Kidney tubule cell (primary cell): ENCODE measurements at places on chromosomes 6 and 20.
A peak's percentile ranks its signal among the peaks of the same experiment; 100 is the strongest.

DNA sequence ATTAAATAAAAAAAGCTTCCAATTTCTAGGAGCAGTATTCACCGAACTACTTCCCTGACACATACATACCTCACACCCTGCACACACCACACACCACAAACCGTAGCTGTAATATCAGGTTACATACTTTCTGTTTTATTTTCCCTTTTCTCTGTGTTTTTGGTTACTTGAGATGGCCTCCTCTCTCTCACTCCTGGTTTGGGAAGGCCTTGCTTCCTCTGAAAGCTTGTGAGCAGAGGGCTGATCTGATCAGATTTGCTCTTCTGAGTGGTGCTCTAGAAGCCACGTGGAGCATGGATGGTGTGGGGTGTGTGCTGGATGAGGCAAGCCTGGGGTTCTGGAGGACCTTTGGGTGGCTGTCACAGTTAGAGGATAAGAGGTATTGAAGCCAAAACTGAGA lies 20.9 kb downstream of the UTRN start:
- DNase-seq, result no peak

DNA sequence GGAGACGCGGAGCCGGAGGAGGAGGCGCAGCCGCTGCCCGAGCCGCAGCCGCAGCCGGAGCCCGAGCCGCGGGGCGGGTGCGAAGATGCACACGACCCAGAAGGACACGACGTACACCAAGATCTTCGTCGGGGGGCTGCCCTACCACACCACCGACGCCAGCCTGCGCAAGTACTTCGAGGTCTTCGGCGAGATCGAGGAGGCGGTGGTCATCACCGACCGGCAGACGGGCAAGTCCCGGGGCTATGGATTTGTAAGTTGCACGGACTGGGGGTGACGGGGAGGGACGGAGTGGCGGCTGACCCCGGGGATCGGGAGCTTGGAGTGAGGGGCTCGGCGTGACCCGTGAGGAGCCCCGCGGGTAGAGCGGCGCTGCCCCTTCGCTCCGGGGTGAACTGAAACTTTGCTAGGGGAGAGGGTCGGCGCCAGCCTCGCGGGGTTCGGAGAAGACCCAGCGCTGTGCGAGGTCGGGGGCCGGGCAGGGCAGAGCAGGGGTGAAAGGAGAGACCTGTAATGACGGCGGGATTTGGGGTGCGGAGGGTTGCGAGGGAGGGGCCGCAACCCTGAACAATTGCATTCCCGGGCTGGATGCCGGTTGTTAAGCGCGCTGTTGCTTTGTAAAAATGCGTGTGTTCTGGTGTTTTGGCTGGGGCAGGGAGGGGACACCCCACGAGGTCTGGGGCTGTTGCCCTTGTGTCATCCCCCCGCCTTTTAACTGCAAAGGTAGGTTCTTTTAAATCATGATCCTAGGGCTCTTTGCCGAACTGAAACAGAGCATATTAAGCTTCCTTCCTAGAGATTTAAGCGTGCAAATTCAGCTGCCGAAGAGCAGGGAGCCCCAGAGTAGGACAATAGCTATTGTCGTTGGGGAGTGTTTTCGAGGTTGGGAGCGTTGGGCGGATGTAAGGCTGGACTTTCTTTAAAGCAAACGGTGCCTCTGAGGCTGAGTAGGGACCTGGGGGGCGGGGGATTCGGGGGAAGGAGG lies 628 bp downstream of the RBM24 start:
- DNase-seq, result peak; percentile 16

DNA sequence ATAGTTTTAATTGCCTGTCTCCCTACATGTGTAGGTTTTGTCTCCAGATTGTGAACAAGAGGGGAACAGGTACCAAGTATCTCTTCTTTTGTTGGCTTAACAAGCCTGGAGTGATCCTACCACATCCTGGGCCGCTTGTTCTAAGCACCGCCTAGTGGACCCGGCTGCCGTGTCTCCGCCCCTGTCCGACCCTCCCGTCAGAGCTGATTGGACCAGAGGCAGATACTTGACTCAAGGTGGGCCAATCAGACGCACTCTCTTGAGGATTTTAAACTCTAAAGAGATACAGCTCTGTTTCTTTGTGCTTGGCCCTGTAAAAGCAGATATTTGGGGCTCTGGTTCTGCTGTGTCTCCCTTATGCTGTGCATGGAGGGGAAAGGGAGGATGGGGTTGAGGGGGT lies 68.2 kb downstream of the PRDM1 start:
- DNase-seq, result no peak

DNA sequence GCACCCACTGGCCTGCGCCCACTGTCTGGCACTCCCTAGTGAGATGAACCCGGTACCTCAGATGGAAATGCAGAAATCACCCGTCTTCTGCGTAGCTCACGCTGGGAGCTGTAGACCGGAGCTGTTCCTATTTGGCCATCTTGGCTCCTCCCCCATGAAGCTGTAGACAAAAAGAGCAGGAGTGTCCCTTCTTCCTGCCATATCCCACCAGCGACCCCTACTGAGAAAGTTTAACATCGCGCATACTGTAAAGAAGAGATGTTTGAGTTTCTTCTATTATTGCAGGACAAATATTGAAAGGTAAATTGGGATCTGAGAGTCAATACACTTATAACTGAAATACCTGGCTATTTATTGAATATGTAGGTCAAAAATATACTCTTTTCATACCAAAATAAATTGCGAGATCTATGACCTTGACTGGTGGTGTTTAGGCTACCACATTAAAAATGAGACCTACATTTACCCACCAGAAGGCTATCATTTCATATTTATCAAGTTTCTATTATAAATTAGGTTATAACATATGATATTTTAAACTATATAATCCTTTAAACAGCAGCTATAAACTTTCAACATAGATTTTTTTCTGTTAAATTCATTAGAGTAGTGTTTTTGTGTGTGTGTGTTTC lies 586.3 kb downstream of the HTR1B start:
- DNase-seq, result peak; percentile 71

DNA sequence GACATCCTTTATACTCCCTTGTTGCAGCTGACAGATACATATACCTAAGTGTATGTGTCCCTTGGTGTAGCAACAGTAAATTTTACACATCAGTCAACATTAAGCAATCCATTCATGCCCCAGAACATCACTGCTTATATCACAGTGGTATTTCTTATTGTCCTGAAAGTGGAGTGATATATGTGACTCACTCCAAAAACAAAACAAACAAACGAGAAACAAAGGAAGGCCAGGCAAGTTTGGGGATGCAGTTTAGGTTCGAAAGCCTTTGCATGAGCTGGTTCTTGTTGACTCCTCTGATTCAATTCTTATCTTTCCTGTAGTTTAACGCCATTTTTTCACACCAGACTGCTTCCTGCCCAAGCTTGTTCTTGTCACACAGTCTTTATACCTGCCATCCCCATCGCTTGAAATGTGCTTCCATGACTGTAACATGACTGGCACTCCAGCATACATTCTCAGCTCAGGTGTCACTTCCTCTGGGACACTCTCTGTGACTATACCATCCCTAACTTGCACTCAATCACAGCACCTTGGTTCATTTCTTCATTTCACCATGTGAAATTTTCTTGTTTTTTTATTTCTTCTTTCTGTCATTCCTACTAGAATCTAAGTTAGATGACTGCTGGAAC lies 125.0 kb upstream of the TSHZ2 start:
- no peak for DNase-seq

GRCh38 chr6:160297310-160297709 lies 38.7 kb upstream of the SLC22A2 start:
- DNase-seq, result peak; percentile 30

- DNase-seq, result no peak
These were observed 111.0 kb downstream of the PLCB4 start for GRCh38 chr20:9179867-9180266.

DNA sequence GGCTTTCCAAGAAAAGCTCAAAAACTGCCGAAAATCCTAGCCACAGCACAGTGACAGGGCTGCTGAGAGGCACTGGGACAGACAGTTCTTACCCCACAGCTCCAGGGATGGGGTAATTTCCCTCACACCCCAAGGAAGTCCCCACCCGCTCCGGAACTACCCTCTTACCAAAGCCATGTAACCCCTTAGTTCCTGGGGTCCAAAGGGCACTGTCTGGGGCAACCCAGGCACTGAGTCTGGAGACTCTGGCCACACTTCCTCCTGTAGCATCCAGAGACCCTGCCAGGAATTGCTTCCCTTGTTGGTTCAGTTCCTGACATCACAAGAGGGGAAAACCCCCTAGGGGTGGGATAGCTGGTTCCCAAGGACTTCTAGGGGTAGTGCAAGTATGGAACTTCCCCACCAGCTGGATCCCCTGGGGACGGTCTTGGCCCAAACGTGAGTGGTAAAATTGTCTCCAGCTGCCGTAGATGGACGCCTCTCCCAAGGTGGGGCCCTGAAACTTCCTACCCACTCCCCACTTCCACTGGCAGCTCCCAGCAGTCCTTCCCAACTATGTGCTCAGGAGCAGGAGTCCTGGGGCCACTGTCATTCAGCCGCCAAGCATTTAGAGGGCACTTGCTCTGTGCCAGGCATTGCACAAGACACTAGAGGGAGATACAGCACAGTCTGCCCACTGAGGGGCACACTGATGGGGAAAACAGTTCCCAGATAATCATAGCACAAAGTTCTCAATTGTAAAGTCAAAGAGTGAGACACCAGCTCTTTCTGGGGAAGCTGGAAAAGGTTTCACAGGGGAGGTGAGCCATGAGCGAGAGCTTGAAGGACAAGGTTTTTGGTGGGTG lies 17.2 kb upstream of the HCK start:
- DNase-seq, result no peak

- no peak for DNase-seq
These were observed 225.9 kb upstream of the CST7 start for GRCh38 chr20:24723186-24723585.

GRCh38 chr20:2259731-2260130 lies 36.1 kb upstream of the TGM3 start:
- DNase-seq, result no peak

DNA sequence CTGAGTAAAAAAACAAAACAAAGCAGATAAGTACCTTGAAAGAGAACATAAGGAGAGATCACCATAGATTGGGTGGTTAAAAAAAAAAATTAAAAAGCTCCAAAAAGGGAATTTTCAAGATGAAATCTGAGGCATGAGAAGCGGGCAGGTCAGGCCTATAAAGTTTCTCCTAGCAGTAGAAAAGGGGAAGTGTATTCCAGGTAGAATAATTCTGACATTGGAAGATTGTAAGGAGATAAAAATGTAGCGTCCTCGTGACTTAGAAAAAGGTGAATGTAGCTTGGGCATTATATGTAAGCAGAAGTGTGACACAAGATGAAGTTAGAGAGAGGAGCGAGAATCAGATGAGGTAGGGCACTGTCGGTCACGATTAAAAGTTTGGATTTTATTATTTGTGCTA lies 9.1 kb upstream of the ADGRB3 start:
- DNase-seq, result no peak

DNA sequence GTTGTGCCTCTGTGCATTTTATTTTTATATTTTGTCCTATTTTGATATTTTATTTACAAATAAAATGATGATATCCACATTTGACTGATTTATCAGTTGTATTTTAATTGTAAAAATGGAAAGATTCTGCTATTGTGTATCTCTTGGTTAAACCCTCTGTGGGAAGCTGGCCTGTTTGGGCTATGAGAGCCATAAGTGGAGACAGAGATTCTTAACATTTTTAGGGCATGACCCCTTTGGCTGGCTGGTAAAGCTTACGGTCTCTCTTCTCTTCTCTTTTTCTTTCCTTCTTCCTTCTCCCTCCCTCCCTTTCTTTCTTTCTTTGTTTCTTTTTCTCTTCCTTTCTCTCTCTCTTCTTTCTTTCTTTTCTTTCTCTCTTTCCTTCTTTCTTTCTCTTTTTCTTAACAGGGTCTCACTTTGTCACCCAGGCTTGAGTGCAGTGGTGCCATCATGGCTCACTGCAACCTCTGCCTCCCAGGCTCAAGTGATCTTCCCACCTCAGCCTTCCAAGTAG lies 172.3 kb upstream of the CDYL start:
- no peak for DNase-seq

- no peak for DNase-seq
These were observed 590.9 kb upstream of the CITED2 start for GRCh38 chr6:139965393-139965792.

GRCh38 chr6:15754035-15754705 lies 91.3 kb upstream of the DTNBP1 start:
- DNase-seq, result peak; percentile 94

DNA sequence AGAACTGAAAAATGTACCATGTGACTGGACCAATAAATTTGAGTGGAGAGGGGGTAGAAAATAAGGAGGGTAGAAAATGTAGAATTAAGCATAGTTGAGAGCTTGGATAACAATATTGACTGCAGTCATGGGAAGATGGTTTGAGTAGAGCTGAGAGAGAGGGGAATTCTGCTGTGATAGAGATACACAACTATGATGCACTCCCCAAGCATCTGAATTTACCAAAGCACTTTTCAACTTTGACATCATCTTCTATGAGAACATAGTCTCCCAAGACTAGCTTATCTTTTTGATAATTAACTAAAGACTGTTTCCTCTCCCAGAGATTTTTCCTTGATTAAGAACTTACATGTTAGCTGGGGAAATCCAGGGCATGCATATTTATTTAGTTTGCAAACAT lies 103.1 kb downstream of the TNFRSF21 start:
- peak; percentile 76 for DNase-seq

- no peak for DNase-seq
These were observed 3.1 kb downstream of the DNAAF9 start for GRCh38 chr20:3404402-3404801.

- DNase-seq, result no peak
These were observed 297.7 kb downstream of the DOK5 start for GRCh38 chr20:54772893-54773642.

- peak; percentile 70 for DNase-seq
These were observed 20.2 kb upstream of the GJE1 start for GRCh38 chr6:142112451-142113061.

DNA sequence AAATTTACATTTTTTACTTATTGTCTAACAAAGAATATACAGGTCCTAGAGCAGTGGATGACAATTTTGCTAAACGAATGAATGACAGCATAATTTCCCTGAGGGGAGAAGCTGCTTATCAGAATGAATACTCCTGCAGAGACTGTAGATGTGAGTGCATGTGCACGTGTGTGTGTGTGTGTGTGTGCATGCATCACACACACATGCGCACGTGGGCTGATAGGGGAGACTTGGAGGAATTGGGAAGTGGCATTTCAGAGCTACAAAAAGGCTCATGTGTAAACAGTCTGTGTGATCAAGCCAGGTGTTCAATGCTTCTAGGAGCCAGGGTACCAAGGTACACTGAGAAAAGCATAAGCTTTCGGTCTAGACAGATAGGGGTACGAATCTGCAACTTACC lies 93.5 kb upstream of the SASH1 start:
- DNase-seq, result no peak

GRCh38 chr20:52724541-52724940 lies 247.6 kb upstream of the TSHZ2 start:
- DNase-seq, result no peak
